Activated naive CD8-positive, alpha-beta T cell treated with anti-CD3 and anti-CD28 coated beads for 36 hours (primary cell): ENCODE measurements at places on chromosomes 6 and 20.

- no peak for DNase-seq
Observed at GRCh38 chr6:53251033-53251672, 97.6 kb downstream of the ELOVL5 start.

DNA sequence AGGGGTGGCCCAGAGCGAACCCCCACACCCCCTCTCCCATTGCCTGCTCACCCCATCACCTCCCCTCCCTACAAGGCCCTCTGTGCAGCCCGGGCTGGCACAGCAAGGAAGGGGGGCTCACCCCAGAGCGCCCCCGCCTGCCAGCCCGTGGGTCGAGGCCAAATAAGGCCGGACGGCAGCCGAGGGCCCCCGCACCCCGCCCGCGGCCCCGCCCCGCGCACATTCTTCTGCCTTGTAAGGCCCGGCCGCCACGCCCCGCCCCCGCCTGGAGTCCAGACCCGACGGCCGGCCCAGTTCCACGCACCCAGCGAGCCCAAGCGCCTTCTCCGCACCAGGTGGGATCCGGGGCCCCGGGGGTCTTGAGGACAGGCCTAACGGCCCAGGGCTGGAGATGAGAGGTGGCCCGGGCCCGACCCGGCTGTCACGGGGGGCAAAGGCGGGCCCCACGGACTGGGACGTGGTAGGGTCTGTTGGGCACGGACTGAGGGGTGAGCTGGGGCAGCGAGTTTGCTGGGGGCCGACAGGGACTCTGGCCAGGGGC is at the start of gene MYL9:
Gene MYL9 (plus strand): TSS at position 293 of the 541 bp plus-strand sequence. CDS start 3,366 bp downstream, outside the sequence.
- DNase-seq = no peak

DNA sequence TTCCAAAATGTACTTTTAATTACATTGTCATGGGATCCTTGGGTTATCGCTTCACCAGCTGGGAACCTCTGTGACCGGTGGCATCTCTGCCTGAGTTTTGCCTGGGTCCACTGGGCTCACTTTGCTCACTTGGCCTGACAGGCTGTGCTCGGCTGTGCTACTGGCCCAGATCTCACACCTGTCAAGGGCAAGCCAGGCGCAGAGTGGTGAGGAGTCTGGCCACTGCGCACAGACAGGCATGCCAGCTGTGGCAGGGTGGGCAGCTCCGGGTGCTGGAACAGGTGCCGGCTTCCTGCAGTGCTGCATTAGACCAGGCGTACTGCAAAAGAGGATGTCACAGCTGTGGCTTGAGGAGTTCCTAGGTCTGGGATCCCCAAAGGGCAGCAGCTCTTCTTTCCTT is 489.8 kb downstream of the TENT5A start:
- DNase-seq = no peak

DNA sequence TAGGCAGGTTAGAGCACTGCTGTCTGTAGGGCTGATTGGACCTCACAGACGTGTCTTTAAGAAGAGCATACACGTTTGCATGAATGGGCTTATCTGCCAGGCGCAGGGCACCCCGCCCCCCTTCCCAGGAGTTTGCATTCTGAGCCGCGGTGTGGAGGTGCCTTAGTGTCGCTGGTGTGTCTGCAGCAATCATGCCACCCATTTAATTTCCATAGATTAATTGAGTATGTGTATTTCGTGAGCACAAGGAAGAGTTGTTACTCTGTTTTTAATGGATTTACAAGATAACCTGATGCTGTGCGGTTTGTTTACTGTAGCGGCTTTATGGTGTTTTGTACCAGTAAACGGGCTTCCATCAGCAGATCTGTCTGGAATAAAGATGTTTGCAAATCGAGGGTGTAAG is 107.7 kb downstream of the ZDHHC14 start:
- DNase-seq = no peak

DNA sequence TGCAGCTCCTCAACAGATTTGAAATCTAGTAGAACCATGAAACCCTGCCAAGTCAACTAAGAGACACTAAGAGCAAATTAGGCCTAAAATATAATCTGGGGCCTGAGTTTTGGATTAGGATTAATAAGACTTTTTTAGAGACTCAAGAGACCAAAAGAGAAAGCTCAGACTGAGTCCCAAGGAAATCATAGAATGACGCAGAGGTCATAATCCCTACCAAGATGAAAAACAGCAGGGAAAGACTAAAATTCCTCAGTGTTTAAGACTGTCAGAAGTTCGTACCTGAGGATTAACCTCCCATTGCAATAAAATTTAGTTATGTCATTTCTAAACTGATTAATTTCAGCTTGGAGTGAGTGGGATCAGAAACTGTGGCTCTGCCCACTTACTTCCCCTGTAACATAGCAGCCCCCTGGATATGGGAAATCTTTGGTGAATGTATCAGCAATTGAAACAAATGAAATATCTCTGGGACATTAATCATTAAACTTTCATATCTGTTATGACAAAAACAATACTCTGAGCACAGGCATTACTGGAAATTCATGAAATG is 200.3 kb downstream of the EDN1 start:
- DNase-seq = no peak
